ENCODE measurements at places on chromosomes 3 and 15.

DNA sequence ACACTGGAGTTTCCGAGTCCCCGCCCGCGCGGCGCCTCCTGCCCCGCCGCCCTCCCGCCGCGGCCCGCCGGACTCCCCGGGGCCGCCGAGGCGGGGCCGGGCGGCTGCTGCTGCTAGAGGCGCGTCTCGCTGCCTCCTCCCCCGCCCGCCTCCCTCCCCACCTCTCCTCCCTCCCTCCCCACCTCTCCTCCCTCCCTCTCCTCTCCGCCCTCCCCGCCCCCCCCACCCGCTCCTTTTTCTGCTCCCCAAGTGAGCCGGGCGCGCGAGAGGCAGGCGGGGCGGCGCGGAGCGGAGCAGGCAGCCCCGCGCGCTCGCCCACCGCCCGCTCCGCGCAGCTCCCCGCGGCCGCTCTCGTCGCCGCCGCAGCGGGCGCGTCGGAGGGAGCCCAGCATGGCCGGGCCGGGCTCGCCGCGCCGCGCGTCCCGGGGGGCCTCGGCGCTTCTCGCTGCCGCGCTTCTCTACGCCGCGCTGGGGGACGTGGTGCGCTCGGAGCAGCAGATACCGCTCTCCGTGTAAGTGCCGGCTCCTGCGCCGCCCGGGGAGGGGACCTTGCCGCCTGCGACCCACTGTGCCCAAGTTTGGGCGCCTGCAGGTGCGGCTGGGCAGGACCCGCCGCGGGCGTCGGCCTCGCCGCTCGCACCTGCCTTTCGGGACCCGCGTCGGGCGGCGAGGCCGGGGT lies at the start of gene CACNA2D3:
CACNA2D3 (plus strand) TSS at position 229 of the 679 bp plus-strand sequence.
- DNase-seq = no peak

DNA sequence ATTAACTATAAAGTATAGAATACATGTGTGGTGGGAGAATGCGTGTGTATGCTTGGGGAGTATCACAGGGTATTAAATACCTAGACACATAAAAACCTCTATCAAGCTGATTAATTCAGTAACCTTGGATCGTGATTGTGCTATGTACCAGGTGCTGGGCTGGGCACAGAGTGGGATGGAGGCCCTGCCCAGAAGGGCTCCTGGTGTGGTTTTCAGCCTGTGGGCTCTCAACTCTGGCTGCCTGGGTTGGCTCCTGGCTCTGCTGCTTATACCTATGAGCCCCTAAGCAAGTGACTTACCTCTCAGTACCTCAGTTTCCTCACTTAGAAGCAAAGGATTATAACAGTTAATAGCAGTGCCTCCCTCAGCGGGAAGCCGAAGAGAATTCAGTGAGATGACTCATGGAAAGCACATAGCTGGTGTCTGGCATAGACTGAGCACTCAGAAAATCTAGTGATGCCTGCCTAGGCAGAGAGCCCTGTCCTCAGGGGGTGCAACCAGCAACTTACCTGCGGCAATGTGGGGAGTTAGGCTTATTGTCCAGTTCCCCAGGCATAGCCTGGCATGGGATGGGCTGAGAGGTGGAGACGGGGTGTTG lies 90.6 kb upstream of the MYZAP start:
- no peak for DNase-seq

GRCh38 chr15:88394553-88395145 lies 72.5 kb downstream of the MRPL46 start:
- no peak for DNase-seq

DNA sequence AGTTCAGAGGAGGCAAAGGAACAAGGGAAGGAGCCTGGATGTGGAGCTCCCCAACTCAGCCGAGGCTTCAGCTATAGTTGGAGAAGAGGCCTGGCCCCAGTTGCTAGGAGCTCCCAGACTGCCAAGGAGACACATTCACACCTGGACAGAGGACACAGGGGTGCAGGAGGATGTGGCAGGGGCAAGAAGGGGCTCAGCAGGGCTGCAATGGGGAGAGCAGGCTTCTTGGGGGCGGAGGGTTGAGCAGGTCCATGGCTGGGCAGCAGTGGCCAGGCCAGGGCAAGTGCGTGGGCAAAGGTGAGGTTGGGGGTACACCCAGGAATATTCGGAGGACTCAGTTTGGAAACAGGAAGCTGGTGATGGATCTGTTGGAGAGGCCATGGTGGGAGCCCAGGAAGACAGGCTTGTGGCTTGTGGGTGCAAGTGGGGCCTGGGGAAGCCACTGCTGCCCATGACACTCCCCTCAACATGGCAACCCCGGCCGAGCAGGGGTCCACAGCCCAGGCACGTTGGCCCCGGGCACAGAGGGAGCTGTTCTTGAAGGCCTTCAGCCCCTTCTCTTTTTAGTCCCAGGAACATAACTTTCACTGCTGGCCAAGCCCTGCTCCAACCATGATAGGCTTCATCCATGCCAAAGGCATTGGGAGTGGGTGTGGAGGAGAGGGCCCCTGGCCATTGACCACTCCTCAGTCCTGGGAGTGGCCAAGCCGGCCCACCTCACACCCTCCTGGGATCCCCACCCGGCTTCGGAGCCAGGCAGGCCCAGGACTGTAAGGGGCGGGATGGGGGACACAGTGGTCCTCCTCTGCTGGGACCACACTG lies 33.3 kb downstream of the TSPAN3 start:
- DNase-seq = no peak

DNA sequence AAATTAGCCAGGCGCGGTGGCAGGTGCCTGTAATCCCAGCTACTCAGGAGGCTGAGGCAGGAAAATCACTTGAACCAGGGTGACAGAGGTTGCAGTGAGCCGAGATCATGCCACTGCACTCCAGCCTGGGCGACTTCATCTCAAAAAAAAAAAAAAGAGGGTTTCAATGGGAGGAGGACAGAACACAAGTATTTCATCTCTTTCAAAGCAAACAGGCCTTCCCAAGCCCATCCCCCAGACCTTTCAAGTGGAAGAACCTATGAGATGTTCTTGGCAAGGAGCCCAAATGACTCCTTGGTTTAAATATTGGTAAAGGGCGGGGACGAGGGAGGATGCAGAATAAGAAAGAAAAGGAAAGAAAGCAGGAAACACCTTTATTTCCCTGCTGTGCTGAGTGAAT lies 62.2 kb upstream of the MCF2L2 start:
- no peak for DNase-seq

DNA sequence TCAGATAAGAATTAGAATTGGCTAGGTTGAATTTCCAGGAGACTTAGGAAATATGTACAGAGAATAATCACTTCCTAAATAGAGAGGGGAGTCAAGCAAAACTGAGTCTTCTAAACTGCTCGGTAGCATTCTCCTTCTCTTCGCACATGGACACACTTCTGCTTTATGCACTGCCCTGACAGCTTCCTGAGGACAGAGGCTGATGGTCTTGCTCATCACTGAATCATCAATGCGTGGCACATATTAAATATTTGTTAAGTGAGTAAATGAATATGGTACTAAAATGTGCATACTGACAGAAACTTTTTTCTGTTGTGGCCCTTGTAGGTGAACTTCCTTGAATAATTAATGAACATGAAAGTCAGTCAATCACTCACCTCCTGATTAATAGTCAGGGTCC lies 315.5 kb downstream of the FHIT start:
- DNase-seq = no peak

- no peak for DNase-seq
Measured at GRCh38 chr3:184387174-184387714, 7.4 kb downstream of the CHRD start.

- no peak for DNase-seq
Measured at GRCh38 chr3:57946970-57947381, 61.2 kb upstream of the FLNB start.

- DNase-seq = no peak
Measured at GRCh38 chr15:22257047-22258008, 177.0 kb downstream of the OR4M2 start.

DNA sequence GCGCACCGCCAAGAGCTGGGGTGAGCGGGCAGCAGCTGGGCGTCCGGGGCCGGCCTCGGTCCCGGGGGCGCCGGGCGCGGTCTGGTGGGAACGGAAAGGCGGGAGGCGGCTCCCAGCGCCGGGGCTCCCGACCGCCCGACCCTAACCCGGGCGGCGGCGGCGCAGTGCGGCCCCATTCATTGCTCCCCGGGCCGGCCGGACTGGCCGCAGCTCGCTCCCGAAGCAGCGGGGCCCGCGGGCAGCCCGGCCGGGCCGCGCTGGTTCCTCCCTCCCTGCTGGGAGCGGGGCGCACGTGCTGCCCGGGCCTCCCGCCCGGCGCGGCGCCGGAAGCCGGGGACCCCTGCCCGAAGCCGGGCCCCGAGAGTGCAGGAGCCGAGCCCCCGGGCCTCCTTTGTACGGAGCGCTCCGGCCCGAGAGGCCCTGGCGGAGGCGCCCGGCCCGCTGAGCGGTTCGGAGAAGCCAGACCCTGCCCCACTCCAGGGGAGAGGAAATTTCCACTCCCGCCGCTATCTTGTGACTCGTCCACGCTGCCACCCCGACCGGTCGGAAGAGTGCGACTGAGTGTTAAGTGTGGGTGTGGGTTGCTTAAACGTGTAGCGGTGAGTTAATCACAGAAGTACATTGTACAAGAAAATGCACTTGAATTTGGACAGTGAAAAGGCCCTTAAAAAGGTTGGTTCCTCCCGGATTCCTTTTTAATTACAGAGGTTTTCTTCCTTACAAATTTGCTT lies 613 bp downstream of the ATP1B3 start:
- DNase-seq = no peak

DNA sequence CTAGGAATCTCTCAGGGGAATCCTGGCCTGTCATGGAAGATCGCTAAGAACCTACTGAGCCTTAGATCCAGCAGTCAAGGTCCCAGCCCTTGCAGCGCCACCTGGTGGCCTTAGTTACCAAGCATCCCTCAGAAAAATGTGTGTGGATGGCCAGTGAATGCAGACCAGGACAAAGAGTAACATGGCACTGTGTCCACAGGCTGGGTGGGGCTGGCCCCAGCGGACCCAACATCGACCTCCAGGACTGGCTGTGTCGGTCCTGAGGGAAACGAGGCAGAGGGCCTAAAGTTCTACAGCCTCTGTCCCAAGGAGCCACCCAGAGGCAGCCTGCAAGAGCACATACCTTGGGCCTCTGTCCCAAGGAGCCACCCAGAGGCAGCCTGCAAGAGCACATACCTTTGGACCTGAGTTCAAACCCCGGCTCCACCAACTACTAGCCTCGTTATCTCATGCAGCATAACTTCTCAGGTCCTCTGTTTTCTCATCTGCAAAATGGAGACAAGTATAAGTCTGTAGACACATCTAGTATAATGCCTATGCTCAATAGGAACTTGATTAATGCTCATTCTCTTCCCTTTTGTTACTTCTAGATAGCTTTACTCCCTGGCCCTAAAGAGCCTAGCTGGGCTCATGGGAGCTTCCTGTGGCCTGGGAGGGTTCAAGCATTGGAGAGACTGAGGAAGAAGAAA lies 57.5 kb upstream of the HERC1 start:
- peak; percentile 74 for DNase-seq

- DNase-seq = no peak
Measured at GRCh38 chr3:42529468-42529867, 27.0 kb downstream of the VIPR1 start.

DNA sequence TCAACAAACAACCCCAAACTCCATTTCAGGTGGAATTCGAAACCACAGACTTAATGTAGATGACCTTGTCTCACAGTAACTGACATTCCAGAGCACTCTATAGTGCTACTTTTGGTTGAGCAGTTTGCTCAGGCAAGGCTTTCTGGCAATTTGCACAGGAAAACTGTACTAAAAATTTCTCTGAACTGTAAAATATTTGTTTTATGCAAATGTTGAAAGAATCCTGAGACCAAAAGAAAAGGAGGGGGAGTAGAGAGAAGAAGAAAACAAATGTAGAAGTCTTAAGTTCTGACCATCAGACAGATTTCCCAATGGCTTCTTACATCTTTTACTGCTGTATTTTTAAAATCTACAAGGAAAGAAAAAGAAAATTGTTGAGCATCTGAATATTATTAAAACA lies 53.5 kb downstream of the DTWD1 start:
- no peak for DNase-seq

- DNase-seq = no peak
Measured at GRCh38 chr15:77557564-77557963, 75.1 kb downstream of the LINGO1 start.

- DNase-seq = no peak
Measured at GRCh38 chr3:192921793-192922192, 4.1 kb upstream of the MB21D2 start.

DNA sequence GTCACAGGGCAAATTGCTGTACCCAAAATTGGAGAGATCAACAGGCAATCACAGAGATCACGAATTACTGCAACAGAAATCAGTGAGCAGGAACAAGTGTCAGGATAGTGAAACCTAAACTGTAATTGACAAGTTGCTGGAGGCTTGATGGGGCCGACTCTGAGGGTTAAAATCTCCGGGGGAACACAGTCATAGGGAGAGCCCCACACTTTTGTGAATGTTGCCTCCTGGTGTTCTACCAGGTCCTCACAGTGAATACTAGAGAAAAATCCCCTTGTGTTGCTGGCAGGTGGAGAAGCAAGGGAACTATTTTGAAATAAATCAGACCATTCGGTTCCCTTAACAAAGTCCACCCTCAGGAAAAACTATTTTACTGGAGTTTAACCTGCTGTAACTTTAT lies 697.5 kb upstream of the CBLB start:
- DNase-seq = no peak

GRCh38 chr15:32834156-32834555 lies 116.4 kb downstream of the GREM1 start:
- DNase-seq = no peak

GRCh38 chr3:37271611-37272010 lies 97.2 kb upstream of the LRRFIP2 start:
- no peak for DNase-seq

DNA sequence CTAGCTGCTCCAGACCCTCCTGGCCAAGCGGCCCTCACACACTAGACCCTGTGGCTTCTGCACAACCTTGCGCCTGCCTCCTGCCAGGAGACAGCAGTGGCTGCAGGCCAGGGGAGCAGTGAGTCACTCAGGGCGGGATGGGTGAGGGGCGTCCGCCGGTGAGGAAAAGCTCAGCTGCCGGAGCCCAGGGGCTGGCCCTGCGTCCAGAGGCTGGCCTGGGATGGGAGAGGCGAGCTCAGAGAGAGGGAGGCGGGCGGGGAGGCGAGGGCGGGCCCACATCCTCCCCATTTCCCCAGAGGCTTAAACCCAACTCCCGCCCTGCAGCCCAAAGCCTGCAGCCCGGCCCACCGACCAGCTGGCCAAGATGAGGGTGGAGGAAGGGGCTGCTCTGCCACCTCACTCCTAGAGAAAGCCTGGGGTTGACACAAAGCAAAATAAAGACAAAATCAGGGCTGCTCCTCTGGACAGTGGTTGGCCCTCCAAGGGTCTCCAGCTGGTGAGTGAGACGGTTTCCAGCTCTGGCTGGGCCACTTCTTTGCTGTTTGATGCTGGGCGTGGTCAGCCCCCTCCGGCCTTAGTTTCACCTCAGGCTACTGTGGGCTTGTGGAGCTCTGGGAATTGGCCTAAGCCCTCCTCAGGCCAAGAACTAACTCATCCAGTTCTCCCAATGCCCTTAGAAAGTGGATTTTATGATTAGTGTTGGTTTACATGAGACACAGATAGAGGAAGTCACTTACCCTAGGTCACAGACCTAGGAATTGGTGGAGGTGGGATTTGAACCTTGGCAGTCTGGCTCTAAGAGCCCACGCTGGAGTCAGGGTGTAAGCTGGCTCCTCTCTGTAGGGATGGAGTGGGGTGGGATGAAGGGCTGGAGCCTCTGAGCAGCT lies 50.6 kb downstream of the IQSEC1 start:
- DNase-seq = no peak
